ENCODE measurements at places on chromosomes 5 and 9.

DNA sequence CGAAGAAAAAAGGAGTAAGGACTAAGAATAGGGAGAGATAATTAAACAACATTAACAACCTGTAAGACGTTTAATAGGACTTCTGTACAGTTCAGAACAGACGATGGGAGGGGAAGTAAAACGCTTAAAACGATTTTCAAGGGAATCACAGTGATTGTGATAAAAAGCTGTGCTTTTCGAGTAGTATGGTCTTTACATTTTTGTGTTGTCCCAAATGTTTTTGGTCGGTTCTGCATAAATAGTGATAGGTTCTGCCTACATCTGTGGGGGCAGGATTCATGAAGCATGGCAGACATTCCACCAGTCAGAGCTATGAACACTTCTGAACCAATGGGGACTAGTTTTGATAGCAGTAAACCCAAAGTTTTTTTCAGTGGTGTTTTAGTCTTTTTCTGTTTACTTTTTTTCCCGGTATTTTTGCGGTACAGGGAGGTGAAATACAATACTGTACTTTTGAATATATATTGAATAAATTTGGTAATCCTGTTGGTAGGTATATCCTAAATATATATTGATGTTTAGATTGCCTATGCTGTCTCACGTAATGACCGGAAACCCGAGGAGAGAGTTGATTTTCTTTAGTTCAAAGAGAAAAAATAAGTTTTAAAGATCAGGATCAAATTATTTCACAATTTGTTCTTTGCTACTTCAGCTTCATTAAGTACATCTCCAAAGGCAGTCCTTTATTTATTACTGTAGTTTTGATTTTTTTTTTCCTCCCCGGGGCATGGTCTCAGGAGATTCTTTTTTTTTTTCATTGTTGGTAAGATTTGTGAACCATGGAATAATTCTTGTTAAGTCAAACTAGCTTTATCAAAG lies 1.3 kb downstream of the ERBIN start:
- DNase-seq, result no peak

- DNase-seq, result no peak
These were observed 91.2 kb downstream of the AMBP start for GRCh38 chr9:113986931-113987330.

DNA sequence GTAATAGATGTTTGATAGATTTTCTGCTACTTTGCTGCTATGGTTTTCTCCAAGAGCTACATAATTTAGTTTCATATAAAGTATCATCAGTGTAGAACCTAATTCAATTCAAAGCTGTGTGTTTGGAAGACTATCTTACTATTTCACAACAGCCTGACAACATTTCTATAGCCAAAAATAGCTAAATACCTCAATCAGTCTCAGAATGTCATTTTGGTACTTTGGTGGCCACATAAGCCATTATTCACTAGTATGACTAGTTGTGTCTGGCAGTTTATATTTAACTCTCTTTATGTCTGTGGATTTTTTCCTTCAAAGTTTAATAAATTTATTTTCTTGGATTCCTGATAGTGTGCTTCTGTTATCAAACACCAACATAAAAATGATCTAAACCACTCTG lies 35.1 kb upstream of the CCDC152 start:
- DNase-seq, result no peak

- DNase-seq, result no peak
These were observed 143.2 kb upstream of the VLDLR start for GRCh38 chr9:2478421-2478820.

DNA sequence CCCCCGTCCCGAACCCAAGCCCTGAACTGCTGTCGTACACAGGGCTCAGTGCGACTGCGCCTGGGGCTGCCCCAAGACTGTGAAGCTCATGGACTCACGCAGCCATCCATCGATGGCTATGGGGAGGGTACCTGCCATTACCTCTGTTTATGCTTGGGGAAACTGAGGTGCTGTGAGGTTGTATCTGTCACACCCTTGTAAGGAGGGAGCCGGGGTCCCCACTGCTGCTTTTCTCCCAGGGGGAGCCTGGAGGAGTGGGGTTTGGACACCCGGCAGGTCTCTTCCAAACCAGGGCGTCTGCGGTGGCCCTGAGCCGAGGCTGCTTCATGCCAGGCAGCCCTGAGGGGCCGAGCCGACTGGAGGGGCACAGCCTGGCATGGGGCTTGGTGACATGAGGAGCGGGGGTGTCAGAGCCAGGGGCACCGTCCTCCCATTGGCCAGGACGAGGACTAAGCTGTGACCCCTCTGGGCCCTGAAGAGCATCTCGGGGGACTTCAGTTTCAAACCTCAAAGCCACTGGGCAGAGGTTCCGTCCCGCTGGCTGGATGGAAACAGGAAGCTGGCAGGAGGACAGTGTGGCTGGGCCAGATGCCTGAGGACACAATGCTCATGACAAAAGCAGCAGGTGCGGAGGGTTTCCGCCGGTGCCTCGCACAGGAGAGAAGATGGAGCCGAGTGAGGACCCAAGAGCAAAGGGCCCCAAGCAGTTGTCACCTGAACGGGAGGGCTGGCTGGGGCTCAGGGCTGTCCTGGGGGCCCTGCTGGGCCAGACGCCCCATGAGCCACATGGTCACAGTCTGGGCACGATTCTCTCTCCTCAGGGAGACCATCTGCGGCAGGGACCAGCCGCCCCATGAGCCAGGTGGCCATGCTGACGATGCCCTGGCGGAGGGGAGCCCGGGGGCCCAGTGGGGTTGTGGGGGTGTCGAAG lies 54.4 kb upstream of the EXOC3 start:
- DNase-seq, result peak; percentile 12

DNA sequence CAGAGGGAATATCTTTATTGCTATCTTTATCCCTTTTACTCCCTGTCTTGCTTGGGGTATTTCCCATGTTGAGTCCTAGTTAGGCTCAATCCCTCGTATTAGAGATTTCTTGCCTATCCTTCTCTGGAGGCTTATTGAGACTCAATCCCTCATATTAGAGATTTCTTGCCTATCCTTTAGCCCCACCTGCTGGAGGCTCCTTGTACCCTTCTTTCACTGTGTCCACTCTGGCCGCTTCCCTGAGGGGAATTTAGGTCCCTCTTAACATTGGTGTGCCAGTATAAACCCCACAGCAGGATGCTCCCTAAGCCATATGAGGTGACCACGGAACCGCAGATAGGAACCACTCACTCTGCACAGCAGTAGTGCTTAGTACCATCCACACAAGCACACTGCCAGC lies 110.7 kb upstream of the MAMDC2 start:
- no peak for DNase-seq

DNA sequence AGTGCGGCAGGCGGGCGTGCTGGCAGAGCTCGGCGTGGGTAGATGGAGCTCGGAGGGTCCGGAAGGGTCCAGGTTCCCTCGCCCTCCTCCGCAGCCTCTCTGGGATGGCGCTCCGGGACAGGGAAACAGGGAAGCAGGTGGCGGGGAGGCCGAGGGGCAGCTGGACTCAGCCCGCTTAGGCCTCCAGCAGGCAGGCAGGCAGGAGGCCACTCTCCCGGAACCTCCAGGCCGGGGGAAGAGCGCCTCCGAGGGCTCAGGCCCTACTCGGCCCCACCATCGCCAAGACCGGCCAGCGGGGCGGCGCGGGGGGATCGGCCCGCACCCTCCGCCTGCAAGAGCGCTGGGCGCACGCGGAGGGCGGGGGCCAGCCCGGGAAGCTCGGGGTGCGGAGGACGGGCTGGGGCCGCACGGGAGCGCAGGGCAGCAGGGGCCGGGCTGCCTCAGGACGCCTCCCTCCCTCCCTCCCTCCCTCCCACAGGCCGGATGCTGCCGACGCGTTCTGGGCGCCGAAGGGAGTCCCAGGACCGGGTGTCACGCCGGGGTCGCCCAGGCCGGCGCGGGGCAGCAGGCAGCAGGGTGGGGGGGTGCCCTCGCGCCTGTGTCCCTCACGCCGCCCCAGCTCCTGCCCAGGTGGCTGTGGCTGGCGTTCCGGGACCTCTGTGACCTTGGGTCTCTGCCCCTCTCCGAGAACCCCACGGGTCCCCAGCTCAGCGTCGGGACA lies 977 bp downstream of the MGAT4B start:
- no peak for DNase-seq

DNA sequence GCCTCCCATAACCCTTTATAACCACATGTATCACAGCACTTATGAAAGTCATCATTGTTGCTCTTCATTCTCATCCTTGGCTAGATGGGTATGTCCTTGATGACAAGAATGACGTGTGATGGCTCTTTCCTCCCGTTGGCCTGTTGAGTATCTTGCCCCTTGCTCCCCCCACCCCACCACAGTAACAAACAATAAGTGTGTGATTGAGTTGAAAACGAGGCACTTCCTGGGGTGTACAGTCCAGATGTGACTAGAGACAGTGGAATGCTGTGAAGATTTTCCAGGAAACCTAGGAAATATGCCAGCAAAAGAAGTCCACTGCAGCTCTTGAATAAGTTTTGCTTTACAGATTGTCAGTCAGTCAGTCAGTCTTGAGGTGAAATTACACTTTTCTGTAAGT lies 262.5 kb downstream of the ELAVL2 start:
- no peak for DNase-seq

DNA sequence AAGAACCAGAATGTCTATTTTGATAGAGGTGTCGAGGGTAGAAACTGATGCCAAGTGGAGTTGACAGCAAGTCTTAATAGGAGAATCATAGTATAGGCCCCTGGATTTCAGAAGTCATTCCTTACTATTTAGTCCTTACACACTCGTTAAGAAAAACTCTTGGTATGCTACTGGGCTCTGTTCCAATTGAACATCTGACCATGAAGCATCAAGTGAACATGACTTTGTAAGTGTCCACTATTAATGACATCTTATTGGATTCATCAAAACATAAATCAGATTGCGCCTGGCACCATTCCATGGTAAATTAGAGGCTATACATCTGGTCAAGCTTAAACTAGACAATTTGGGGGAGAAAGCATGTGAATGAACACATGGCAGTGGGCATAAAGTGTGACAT lies 1056.5 kb upstream of the EDIL3 start:
- no peak for DNase-seq

- DNase-seq, result no peak
These were observed 10.3 kb downstream of the CNOT8 start for GRCh38 chr5:154868702-154869101.

DNA sequence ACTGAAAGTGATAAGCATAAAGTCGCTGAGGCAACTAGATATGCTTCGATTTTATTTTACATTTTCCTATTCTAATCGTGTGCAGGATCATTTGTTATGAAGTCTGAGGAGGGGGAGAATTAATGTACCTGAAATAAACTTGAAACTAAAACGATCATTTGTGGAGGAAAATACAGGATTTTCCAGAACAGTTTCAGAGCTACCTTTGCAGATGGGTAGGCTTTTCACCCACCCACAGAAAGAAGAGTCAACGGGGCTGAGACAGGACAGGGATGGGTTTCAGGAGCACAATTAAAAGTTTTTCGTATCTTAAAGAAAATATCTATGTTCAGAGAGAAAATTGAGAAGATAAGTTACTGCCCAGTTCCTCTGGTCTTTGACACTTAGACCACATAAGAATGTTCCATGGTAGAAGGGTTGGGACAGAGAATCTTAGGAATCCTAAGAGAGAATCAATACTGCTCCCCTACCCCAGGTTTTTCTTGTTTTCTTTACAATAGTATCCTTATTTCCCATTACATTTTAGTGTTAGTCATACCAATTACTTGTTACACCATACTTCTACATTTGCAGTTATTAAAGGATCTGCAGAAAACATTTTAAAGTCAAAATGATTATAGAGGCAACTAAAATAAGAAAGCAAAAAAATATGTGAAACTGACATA lies 211.4 kb downstream of the DEPDC1B start:
- DNase-seq, result no peak

- no peak for DNase-seq
These were observed 127.8 kb upstream of the DHFR start for GRCh38 chr5:80782626-80783025.

GRCh38 chr5:32646061-32646969 lies 61.0 kb downstream of the SUB1 start:
- DNase-seq, result no peak

DNA sequence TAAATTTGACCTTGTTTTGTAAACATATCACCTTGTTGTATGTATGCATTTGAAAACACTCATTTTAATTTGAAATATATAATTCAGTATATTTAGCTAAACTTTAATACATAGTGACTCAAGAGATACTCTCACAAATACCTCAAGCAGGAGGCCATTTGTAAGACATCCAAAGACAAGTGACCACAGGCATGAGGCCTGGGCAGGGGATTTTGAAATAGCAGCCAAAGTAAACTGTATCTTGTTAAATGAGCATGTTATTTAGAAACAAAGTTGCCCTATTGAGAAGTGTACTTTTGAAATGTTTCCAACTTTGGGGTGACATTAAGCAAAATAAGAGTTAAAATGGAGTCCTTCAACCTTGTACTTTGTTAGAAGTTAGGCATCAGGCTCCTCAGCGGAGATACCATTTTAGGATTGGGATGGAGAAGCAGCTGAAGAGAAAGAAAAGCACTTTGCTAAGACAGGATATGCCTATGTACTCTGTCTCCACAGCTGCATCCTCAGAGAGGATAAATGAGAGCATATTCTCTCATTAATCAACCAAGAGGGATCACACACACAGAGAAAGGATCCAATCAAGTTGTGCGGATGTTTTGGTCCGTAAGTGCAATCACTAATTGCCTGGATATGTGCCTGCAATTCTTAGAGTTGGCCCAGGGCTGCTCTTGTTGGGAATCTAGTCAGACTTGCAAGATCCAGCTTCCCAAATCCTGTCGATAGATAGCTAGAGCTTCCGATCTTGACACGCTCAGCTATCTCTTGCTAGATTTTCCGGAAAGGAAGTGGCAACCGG lies 157.5 kb upstream of the HAPLN1 start:
- no peak for DNase-seq

GRCh38 chr5:66882606-66883227 lies 286.5 kb downstream of the MAST4 start:
- no peak for DNase-seq

DNA sequence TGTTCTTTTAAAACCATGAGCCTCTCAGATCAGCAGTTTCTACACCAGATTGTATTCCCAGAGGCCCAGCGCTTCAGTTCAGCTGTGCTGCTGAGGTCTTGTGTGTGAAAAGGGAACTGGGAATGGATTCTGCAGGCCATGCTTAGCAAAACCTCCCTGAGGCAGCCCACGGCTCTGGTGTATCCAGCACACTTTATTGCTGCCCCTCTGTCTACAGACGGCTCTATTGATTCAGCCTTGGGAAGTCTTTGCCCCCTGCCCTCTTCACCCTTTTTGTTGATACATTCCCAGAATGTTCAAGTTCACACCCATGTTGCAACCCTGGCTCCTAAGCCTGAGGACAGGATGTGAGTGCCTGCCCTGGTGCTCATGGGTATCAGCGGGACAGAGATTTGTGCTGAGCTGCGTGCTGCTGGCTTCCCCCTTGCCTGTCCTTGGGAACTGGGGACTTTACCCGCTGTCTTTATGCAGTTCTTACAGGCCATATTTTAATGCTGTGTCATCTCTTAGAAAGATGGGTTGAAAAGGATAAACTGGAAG lies 37.3 kb downstream of the ARHGAP26 start:
- DNase-seq, result no peak

DNA sequence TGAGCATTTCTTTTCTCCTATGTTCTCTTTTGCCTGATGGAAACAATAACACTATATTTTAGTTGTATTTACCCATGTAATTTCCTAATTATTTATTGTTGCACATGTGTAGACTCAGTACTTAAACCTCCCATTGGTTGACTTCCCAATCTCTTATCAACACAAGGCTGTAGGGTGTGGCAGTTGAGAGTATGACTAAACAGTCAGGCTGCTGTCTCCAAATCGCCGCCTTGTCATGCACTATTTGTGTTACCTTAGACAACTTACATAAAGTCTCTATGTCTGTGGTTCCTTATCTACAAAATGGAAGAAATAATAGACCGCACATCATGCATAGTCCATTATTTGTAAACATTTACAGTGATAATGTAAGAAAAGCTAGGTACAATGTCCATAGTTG lies 68.9 kb upstream of the EFNA5 start:
- no peak for DNase-seq
